NCI-H1694 treated with DMSO at 0.1 percent for 48 hours (cell line): ENCODE measurements at places on chromosomes 5 and 9.

DNA sequence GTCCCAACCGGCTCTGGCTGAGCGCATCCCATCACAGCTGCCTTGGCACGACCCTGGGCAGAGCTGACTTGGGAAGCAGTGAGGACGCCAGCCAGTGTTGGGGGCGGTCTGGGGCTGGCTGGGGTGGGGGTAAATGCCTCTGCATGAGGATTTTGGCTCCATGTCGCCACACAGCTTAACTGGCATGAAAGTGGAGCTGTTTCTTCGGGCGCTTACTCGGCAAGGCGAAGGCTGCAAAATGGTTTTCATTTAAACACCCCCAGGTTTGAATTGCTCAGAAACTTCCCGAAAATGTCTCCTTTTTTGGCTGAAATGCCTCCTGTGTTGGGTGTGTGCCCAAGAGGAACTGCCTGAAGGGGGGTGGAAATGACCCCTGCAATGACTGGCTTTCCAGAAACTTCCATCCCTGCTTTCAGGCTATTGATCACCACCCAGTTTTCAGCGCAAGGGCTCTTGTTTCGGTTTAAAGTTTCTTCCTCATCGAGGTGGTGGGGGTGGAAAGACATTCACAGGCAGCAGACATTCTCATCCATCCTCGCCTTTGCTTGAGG is 38.3 kb downstream of the PTGES start:
- DNase-seq = no peak

DNA sequence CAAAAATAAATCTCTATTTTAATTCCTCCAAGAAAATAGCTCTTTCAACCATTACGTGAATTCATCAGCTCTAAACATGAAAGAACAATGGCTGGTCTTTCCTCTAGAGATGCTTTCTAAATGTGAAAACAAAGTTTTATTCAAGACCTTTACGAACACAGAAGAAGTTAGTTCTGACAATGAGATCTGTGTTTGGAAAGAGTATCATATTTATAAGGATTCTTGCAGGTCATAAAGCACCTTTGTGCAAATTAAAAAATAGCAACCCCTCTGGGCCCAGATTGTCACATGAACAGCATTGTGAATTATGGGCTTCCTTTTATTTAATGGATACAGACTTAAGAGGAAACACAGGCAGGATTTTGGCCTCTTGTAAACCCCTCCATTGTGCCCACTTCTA is 17.7 kb upstream of the FTMT start:
- no peak for DNase-seq

DNA sequence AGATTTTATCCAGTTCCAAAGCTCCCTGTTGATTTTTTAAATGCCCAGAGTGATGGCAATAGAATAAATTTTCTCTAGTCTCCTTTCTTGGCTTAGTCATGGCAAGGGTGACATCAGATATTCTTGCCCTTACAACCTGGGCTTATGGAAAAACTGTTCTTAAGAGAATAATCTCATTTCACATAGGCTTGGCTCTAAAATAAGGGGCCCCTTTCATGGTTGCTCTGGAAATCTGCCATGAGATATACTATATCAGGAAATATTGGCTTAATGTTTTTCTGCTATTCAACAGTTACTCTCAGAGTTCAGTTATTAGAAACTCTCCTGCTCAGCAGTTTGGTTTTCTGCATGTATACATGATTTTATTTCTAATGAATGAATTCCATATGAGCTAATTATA is 7.8 kb downstream of the HMHB1 start:
- no peak for DNase-seq

DNA sequence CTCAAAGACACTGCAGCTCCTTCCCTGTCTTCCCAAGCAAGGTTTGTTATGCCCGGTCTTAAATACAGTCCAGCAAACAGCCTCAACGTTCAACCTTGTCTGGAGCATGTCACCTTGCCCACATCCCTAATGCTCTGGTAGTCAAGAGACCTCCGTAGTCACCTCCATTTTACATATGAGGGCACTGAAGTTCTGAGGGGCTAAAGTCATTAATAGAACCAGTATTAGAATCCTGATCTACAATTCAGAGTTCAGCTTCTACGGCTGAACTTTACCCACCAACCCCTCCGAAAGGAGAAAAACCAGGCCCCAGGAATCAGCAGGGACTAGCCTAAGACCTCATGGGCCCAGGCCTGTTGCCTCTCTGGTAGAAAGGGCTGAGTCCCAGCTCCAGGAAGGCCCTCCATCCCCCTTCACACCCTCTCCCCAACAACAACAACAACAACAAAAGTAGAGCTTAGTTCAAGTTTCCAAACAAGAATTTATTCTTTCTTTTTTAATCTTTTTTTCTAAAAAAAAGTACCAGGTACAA is 795 bp upstream of the STOML2 start:
- DNase-seq = no peak

- no peak for DNase-seq
Observed at GRCh38 chr5:133723651-133724366, 111.5 kb upstream of the FSTL4 start.

- no peak for DNase-seq
Observed at GRCh38 chr9:127926906-127927200, 3.7 kb downstream of the PIP5KL1 start.

- no peak for DNase-seq
Observed at GRCh38 chr9:133991964-133992779, at the start of gene VAV2. Gene VAV2 (minus strand): TSS chr9:133992324. CDS start chr9:133992278, 46 bp downstream.

DNA sequence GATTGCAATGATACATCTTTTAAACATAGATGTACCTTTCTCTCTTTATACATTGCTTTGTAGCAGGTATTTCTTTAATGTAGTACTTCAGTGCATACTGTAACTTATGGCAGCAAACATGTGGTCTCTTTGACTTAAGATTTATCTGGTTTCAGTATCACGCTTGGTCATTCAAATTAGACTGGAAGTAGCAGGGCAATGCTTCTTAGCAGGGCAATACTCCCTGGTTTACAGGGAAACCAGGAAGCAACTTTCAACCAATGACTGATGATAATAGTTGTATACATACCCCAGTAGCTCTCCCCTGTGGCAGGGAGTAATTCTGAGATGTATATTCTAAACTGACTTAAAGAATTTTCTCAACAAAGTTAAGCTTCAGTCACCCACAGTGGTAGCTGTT is 761.1 kb upstream of the CDH10 start:
- no peak for DNase-seq
